ENCODE measurements at places on chromosomes 7 and 10. TPM values are rescaled to one million over a fixed set of nuclear protein-coding genes. Genes with fewer than 3 reads are reported as not detected.

The INMT gene
- 0.28 TPM for total RNA-seq

The CLDN15 gene
- total RNA-seq, result 2.3 TPM

The FAM149B1 gene
- 28.7 TPM for total RNA-seq

The RNF32 gene
- total RNA-seq, result 0.19 TPM

The KIAA1217 gene
- total RNA-seq, result 4.0 TPM

The ACBD5 gene
- 18.7 TPM for total RNA-seq

The RFC2 gene
- total RNA-seq, result 31.4 TPM

The RET gene
- total RNA-seq, result 0.09 TPM

The SNX10 gene
- 0.19 TPM for total RNA-seq

The CALHM2 gene
- total RNA-seq, result 13.0 TPM

The CPA4 gene
- 0.27 TPM for total RNA-seq

The PLPP4 gene
- 11.0 TPM for total RNA-seq

The FAM3C gene
- total RNA-seq, result 50.7 TPM

The DOCK1 gene
- total RNA-seq, result 108 TPM

The CYP2C19 gene
- total RNA-seq, result not detected

The PKD2L1 gene
- not detected for total RNA-seq

The TMEM176A gene
- not detected for total RNA-seq

The SLC16A9 gene
- 0.19 TPM for total RNA-seq

The KNDC1 gene
- total RNA-seq, result under 0.01 TPM

The PHKG1 gene
- 0.36 TPM for total RNA-seq

The NOC3L gene
- 26.4 TPM for total RNA-seq

The ASIC3 gene
- not detected for total RNA-seq

The HOXA1 gene
- 0.54 TPM for total RNA-seq

The UPK3BL2 gene
- total RNA-seq, result 3.2 TPM

The PARD3 gene
- total RNA-seq, result 32.9 TPM

The SLC29A4 gene
- 2.3 TPM for total RNA-seq

The ZNF736 gene
- total RNA-seq, result 7.9 TPM

The LIPF gene
- total RNA-seq, result not detected

The BPGM gene
- total RNA-seq, result 29.8 TPM

The FOXI2 gene
- not detected for total RNA-seq

The PHYHIPL gene
- not detected for total RNA-seq

The SUN3 gene
- not detected for total RNA-seq

The ASB10 gene
- not detected for total RNA-seq

The TACR2 gene
- total RNA-seq, result 0.09 TPM

The HOXA10 gene
- 0.36 TPM for total RNA-seq

The SGCE gene
- 47.1 TPM for total RNA-seq

The TFPI2 gene
- 79.7 TPM for total RNA-seq

The PTN gene
- total RNA-seq, result 0.56 TPM
